Kidney (tissue), 22 donors: ENCODE measurements at places on chromosomes 7 and 10. TPM values are rescaled to one million over a fixed set of nuclear protein-coding genes. Genes with fewer than 3 reads are reported as not detected.

Gene OPN4
- total RNA-seq: not detected

Gene CYP2C19
- 0.28 TPM for total RNA-seq

Gene NUTM2A
- total RNA-seq: 1.5 TPM

Gene NEUROG3
- not detected for total RNA-seq

Gene DIP2C
- total RNA-seq: 22.6 TPM

DNA sequence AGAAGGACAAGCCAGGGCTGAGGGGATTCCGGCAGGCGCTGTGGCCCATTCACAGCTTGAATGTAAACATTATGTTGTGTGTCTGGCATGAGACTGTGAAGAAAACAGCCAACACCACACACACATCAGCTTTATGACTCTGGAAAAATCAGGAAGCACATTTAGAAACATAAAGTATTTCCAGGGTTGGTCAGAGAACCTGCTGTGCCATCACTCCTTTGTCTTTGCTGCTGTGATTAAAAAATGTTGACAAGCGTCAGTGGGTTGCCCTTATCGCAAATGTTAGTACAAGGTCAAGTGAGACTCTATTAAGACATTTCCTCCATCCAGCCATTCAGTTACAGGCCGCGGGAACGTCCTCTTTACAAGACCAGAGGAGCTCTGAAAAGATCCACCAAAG lies 95.4 kb downstream of the TAX1BP1 start:
- H3K4me1 ChIP-seq: peaks cover 8% of the 10 kb centered on the region
- H3K4me3 ChIP-seq: no peak overlapping the region
- no peak overlapping the region for H3K27ac ChIP-seq
- peaks cover 3% of the 10 kb centered on the region for H3K36me3 ChIP-seq
- no peak for DNase-seq

DNA sequence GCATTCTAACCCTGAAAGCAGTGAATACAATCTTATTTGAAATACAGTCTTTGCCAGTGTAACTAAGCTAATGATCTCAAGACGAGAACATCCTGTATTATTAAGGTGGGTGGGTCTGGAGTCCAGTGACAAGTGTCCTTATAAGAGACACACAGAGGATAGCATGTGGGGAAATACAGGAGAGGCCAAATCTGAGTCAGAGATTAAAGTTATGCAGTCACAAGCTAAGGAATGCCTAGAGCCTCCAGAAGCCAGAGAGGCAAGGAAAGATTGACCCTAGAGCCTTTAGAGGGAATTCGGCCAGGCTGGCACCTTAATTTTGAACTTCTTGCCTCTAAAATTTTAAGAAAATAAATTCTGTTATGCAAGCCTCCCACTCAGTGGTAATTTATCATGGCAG lies 87.5 kb upstream of the HGF start:
- no peaks in the 10 kb centered on the region for H3K27me3 ChIP-seq
- H3K4me3 ChIP-seq: no peak overlapping the region
- no peak overlapping the region for H3K27ac ChIP-seq
- no peaks in the 10 kb centered on the region for H3K36me3 ChIP-seq
- no peaks in the 10 kb centered on the region for H3K4me1 ChIP-seq
- no peak for DNase-seq

GRCh38 chr7:33762151-33762910 lies 143.0 kb upstream of the BMPER start:
- H3K4me1 ChIP-seq: no peaks in the 10 kb centered on the region
- H3K36me3 ChIP-seq: no peaks in the 10 kb centered on the region
- no peak overlapping the region for H3K4me3 ChIP-seq

- H3K36me3 ChIP-seq: no peaks in the 10 kb centered on the region
- no peaks in the 10 kb centered on the region for H3K27me3 ChIP-seq
- no peak overlapping the region for H3K4me3 ChIP-seq
- H3K4me1 ChIP-seq: no peaks in the 10 kb centered on the region
Measured at GRCh38 chr7:79407351-79407750, 46.1 kb downstream of the MAGI2 start.

GRCh38 chr10:103845972-103846371 lies 9.4 kb downstream of the SH3PXD2A start:
- no peaks in the 10 kb centered on the region for H3K36me3 ChIP-seq
- H3K27me3 ChIP-seq: no peaks in the 10 kb centered on the region
- peaks cover 7% of the 10 kb centered on the region for H3K4me1 ChIP-seq
- no peak overlapping the region for H3K27ac ChIP-seq
